Stomach (tissue), 19 donors: ENCODE measurements at places on chromosomes 13 and 19. TPM values are rescaled to one million over a fixed set of nuclear protein-coding genes. Genes with fewer than 3 reads are reported as not detected.
A peak's percentile ranks its signal among the peaks of the same experiment; 100 is the strongest.

- H3K27ac ChIP-seq, result no peak overlapping the region
- H3K27me3 ChIP-seq, result no peaks in the 10 kb centered on the region
- no peaks in the 10 kb centered on the region for H3K4me1 ChIP-seq
- DNase-seq, result no peak
- H3K36me3 ChIP-seq, result no peaks in the 10 kb centered on the region
Observed at GRCh38 chr19:15525291-15525690, 17.0 kb downstream of the CYP4F22 start.

DNA sequence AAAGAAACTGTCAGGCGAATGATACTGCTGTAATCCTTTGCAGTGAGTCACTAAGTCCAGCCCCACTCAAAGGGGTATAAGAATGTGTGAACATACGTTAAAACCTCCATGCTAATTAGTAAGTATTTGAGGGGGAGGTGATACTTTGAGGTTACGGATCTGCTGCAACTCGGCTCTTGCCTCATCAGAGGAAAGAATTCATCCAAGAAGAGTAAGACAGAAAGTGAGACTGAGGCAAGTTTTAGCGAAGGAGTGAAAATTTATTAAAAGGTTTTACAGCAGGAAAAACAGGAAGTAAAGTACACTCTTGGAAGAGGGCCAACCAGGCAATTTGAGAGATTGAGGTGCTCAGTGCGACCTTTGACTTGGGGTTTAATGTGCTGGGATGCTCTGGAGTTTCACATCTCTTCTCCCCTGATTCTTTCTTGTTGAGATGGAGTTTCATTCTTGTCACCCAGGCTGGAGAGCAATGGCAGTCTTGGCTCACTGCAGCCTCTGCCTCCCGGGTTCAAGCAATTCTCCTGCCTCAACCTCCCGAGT lies 9.8 kb downstream of the CLEC4M start:
- peak; percentile 16 for DNase-seq
- H3K4me1 ChIP-seq, result no peaks in the 10 kb centered on the region
- no peaks in the 10 kb centered on the region for H3K36me3 ChIP-seq
- no peak overlapping the region for H3K4me3 ChIP-seq
- no peak overlapping the region for H3K27ac ChIP-seq

DNA sequence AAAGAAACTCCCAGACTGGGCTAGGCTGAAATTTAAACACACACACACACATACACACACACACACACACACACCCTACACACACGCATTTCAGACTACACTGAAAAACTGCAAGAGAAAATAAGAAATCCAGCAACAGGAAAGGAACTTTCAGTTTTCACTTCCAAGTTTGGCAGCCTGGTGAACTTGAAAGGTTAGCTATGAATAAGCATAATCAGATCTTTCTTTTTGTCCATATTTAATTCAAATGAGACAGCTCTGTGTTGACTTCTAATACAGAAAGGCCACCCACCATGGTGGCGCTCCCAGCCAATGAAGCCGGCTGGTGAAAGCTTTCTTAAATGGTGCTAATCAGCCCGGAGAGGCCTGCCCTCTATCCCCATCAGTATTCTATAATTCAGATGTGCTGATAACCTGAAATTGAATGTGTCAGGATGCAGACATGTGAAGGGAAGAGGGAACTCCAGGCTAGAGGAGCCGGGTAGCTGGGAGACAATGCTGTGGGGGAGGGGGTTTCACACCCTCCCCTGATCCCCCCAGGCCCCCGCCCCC lies 108.3 kb upstream of the ZNF536 start:
- no peak overlapping the region for H3K27ac ChIP-seq
- H3K4me1 ChIP-seq, result no peaks in the 10 kb centered on the region
- H3K4me3 ChIP-seq, result no peak overlapping the region
- peak; percentile 32 for DNase-seq
- peaks cover 63% of the 10 kb centered on the region for H3K27me3 ChIP-seq
- no peaks in the 10 kb centered on the region for H3K36me3 ChIP-seq

GRCh38 chr19:55641426-55642152 lies 787 bp downstream of the ZNF580 start:
- H3K27ac ChIP-seq, result peak overlapping the region; percentile 95
- peaks cover 43% of the 10 kb centered on the region for H3K4me1 ChIP-seq
- peaks cover 19% of the 10 kb centered on the region for H3K36me3 ChIP-seq
- H3K27me3 ChIP-seq, result no peaks in the 10 kb centered on the region

DNA sequence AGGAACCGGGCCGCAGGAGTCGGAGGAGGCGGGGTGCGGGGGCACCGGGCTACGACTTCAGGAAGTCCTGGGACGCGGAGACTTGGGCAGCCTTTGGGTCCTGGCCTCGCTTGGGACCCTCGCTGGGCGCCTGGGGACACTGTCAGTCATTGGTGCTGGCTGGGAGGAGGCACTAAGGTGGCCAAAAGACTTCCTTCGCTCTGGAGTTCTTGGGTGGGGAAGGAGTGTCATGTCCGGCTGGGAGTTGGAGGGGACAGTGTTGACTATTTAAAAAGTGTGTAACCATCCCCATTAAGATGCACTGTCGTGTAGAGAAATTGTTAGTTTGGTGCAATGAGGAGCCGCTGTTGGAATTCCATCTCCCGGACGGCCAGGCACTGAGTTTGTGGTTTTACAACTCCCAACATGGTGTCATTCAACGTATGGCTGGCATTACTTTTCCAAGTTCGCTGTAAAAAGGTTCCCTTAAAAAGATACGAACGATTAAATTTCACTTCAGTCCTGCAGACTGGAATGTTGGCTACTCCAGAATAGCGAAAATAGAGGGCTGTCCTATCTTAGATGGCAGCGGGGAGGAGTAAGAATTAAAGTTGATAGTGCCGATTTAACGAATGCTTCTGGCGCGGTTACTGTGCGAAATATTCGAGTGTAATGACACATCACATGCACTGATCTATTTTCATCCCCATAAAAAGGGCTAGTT lies 776 bp downstream of the DNAJC3 start:
- H3K36me3 ChIP-seq, result no peaks in the 10 kb centered on the region
- peak overlapping the region; percentile 92 for H3K4me3 ChIP-seq
- no peaks in the 10 kb centered on the region for H3K27me3 ChIP-seq
- H3K4me1 ChIP-seq, result peaks cover 26% of the 10 kb centered on the region
- no peak for DNase-seq

GRCh38 chr13:96984051-96984508 lies 10.2 kb downstream of the OXGR1 start:
- peak overlapping the region; percentile 6 for H3K27ac ChIP-seq
- H3K36me3 ChIP-seq, result no peaks in the 10 kb centered on the region
- H3K4me1 ChIP-seq, result peaks cover 14% of the 10 kb centered on the region
- peak; percentile 94 for DNase-seq
- H3K4me3 ChIP-seq, result peak overlapping the region; percentile 0
- no peaks in the 10 kb centered on the region for H3K27me3 ChIP-seq

- H3K27me3 ChIP-seq, result no peaks in the 10 kb centered on the region
- H3K4me3 ChIP-seq, result no peak overlapping the region
- DNase-seq, result no peak
- no peaks in the 10 kb centered on the region for H3K36me3 ChIP-seq
- no peaks in the 10 kb centered on the region for H3K4me1 ChIP-seq
Observed at GRCh38 chr13:58085819-58086218, 454.3 kb downstream of the PCDH17 start.

GRCh38 chr19:12668346-12668745 lies 1.7 kb downstream of the WDR83 start:
- H3K36me3 ChIP-seq, result peaks cover 34% of the 10 kb centered on the region
- H3K27ac ChIP-seq, result peak overlapping the region; percentile 94
- no peaks in the 10 kb centered on the region for H3K27me3 ChIP-seq
- H3K4me1 ChIP-seq, result peaks cover 73% of the 10 kb centered on the region

DNA sequence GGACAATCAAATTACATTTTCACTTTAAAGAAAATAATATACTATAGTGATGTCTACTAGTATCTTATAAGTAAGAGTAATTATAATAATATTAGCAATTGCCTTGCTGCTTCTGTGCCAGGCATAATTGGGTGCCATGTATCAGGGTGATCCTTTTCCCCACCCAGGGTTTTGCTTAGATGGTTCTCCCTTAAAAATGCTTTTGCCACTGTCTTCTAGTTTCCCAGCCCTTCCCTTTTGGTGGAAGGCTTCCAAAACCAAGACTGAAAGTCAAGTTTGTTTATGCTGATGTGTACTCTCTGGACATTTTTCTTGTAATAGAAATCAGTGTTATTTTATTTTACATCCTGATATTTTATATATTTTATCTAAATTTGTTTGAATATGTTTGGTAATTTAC lies 77.8 kb downstream of the ITGBL1 start:
- no peaks in the 10 kb centered on the region for H3K27me3 ChIP-seq
- no peak overlapping the region for H3K27ac ChIP-seq
- H3K36me3 ChIP-seq, result no peaks in the 10 kb centered on the region
- no peak for DNase-seq

The SNAPC2 gene
- 12.2 TPM for total RNA-seq

The GIPR gene
- total RNA-seq, result 5.1 TPM

The ZIC5 gene
- not detected for total RNA-seq

DNA sequence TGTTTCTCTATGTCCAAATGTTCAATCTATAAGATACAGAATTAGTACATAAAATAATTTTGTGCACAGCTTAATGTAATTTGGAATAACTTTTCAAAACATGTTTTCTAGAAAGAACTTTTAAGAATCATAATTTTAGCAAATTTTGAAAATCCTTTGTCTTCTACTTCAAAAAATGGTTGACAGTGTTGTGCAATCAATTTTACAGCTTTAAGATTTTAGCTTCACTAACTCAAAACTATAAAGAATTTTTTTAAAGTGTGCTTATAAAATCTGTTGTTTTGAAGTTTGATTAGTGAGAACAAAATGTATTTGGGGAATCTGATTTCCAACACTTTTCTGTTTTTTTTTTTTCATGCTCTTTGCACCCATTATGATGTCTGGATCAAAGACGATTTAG lies 12.7 kb upstream of the SPACA6 start:
- H3K27me3 ChIP-seq, result peaks cover 6% of the 10 kb centered on the region
- DNase-seq, result no peak
- H3K27ac ChIP-seq, result no peak overlapping the region

The CGB8 gene
- not detected for total RNA-seq

The NMRK2 gene
- not detected for total RNA-seq

The CGB2 gene
- total RNA-seq, result not detected

- H3K27me3 ChIP-seq, result no peaks in the 10 kb centered on the region
- no peak for DNase-seq
- H3K36me3 ChIP-seq, result peaks cover 53% of the 10 kb centered on the region
Observed at GRCh38 chr19:41862445-41862986, 2.5 kb downstream of the RPS19 start.

- H3K4me1 ChIP-seq, result peaks cover 52% of the 10 kb centered on the region
- H3K27ac ChIP-seq, result no peak overlapping the region
- DNase-seq, result peak; percentile 23
- no peaks in the 10 kb centered on the region for H3K36me3 ChIP-seq
- peak overlapping the region; percentile 28 for H3K4me3 ChIP-seq
Observed at GRCh38 chr13:27967203-27967735, 1.8 kb downstream of the CDX2 start.

The ZNF723 gene
- total RNA-seq, result not detected
